Activated CD4-positive, alpha-beta memory T cell treated with anti-CD3 and anti-CD28 coated beads, Interleukin-2, amount 10 ng/mL, durations not matched to agents 7 days and 5 days (primary cell): ENCODE measurements at places on chromosomes 5 and 9. TPM values are rescaled to one million over a fixed set of nuclear protein-coding genes. Genes with fewer than 3 reads are reported as not detected.

DNA sequence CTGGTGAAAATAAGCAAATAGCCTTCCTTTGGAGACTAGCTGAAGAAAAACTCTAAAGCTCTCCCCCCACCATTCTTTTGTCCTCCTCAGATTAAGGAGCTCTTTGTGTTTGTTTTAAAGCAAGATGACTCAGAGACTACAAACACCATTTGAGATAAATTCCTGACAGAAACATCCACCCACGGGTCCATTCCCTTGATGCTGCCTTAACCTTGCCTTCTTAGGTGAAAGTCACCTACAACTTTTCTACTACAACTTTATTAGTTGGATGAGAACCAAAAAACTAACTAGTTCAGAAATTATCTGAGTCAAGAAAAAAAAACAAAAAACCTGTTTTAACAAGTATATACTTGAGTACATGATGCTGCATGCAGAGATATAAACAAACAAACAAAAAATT lies 831.1 kb downstream of the NR2F1-AS1 start:
- H3K27me3 ChIP-seq: no peaks in the 10 kb centered on the region
- no peaks in the 10 kb centered on the region for H3K4me1 ChIP-seq
- no peak for DNase-seq
- H3K36me3 ChIP-seq: no peaks in the 10 kb centered on the region

DNA sequence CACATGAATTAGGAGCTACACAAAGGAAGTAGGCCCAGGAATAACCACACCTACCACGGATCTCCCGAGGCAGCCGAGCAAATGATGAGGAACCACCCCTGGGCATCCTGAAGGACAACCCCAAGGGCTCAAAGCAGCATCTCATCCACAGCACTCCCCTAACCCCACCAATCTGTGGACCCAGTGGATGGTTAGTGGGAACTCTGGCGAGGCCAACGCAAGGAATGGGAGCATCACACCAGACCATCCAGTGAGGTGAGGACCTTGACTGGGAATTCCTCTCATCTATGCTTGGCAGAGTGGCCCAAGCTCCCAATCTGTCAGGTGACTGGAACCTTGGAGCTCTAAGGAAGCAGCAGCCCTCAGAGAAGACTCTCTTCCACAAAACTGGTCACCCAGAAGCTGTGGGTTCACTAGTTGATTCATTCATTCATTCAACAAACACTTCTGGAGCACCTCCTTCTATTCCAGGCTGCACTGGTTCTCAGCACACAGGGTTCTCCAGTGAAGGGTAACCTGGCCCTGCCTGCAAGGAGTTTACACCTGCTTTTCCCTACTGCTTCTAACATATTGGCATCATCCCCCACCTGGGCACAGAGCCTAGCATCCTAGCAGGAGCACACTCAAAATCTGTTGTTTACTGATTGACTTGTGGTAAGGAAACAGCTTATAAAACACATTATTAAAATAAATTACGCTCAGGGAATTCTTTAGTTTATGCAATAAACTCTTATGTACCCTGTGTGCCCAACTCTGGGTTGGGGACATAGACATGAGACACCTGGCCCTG lies 4.9 kb downstream of the ACSL6 start:
- no peak for DNase-seq
- H3K4me3 ChIP-seq: no peak overlapping the region
- H3K27ac ChIP-seq: no peak overlapping the region

- no peak for DNase-seq
- H3K4me3 ChIP-seq: no peak overlapping the region
- H3K4me1 ChIP-seq: no peaks in the 10 kb centered on the region
- no peaks in the 10 kb centered on the region for H3K27me3 ChIP-seq
- no peak overlapping the region for H3K27ac ChIP-seq
Measured at GRCh38 chr5:146291421-146292074, 47.1 kb upstream of the POU4F3 start.

GRCh38 chr5:147445090-147445489 lies 64.8 kb downstream of the DPYSL3 start:
- H3K36me3 ChIP-seq: no peaks in the 10 kb centered on the region
- H3K4me1 ChIP-seq: no peaks in the 10 kb centered on the region
- DNase-seq: no peak
- H3K4me3 ChIP-seq: no peak overlapping the region

- H3K27me3 ChIP-seq: no peaks in the 10 kb centered on the region
- peaks cover 63% of the 10 kb centered on the region for H3K36me3 ChIP-seq
- H3K4me1 ChIP-seq: peaks cover 41% of the 10 kb centered on the region
- peak overlapping the region; percentile 12 for H3K4me3 ChIP-seq
- peak overlapping the region; percentile 78 for H3K27ac ChIP-seq
Measured at GRCh38 chr9:5557606-5558587, 47.6 kb downstream of the PDCD1LG2 start.

- no peak for DNase-seq
- H3K4me1 ChIP-seq: peaks cover 80% of the 10 kb centered on the region
- no peaks in the 10 kb centered on the region for H3K27me3 ChIP-seq
- no peak overlapping the region for H3K4me3 ChIP-seq
Measured at GRCh38 chr9:120911295-120911837, 15.2 kb downstream of the TRAF1 start.

DNA sequence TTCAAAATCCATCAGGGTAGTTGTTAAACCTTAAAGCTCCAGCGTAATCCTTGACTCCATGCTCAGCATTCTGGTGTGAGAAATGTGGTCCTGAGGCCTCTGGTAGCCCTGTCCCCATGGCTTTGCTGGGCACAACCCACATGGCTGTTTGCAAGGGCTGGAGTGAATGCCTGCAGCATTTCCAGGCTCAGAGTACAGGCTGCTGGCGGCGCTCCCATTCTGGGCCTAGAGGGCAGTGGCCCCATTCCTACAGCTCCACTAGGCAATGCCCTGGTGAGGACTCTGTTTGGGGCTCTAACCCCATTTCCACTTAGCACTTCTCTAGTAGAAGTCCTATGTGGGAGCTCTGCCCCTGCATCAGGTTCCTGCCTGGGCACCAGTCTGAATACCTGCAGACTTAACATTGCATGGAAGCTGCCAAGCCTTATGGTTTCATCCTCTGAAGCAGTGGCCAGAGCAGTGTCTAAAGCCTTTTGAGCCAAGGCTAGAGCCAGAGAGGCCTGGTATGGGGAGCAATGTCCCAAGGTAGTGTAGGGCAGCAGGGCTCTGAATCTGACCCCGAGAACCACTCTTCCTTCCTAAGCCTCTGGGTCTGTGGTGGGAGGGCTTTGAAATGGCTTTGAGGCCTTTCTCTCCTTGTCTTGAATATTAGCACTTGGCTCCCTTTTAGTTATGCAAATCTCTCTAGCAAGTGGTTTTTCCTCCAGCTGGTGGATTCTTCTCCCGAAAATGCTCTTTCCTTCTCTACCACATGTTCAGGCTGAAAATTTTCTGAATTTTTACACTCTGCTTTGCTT lies 5.8 kb upstream of the ALDH1A1 start:
- H3K36me3 ChIP-seq: no peaks in the 10 kb centered on the region
- H3K4me1 ChIP-seq: no peaks in the 10 kb centered on the region
- H3K27me3 ChIP-seq: peaks cover 9% of the 10 kb centered on the region

GRCh38 chr9:108395421-108395820 lies 460.4 kb downstream of the ACTL7B start:
- no peak overlapping the region for H3K4me3 ChIP-seq
- H3K4me1 ChIP-seq: no peaks in the 10 kb centered on the region
- H3K27me3 ChIP-seq: no peaks in the 10 kb centered on the region
- no peak overlapping the region for H3K27ac ChIP-seq
- no peaks in the 10 kb centered on the region for H3K36me3 ChIP-seq

- H3K27ac ChIP-seq: no peak overlapping the region
- DNase-seq: no peak
- H3K4me1 ChIP-seq: no peaks in the 10 kb centered on the region
Measured at GRCh38 chr5:2253040-2253975, 370.6 kb upstream of the IRX4 start.

DNA sequence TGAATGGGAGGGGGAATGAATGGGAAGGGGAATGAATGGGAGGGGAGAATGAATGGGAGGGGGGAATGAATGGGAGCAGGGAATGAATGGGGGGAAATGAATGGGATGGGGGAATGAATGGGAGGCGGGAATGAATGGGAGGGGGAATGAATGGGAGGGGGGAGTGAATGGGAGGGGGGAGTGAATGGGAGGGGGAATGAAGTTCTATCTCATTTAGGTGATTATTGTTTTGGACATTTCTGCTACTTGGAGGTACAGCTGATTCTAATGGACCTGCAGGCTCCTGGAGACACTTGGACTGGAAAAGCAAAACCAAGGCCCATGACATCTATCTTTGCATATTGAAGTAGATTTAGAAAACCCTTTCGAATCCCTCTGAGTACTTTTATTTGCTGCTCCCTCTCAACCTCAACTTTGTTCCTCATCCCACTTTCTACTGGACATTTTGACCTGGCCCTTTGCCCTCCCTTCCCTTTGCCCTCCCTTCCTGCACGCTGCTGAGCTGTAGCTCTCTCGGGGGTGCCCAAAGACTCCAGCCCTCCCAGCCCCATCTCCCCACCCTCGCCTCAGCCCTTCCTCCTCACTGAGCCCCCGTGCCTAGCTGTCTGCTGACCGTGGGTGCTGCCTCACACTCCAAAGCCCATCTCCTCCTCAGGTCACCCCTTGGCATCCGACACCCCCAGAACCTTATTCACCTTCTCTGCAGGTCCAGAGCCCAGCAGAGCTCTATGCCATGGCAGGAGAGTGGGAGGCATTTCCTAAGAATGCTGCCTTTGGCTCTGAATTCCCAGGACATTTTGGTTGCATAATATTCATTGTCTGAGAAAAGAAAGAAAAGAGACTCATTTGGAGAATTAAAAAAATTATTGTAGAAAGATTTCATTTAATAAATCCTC lies 19.9 kb upstream of the LPCAT1 start:
- DNase-seq: peak; percentile 5
- no peak overlapping the region for H3K4me3 ChIP-seq
- H3K27ac ChIP-seq: no peak overlapping the region
- H3K27me3 ChIP-seq: no peaks in the 10 kb centered on the region
- no peaks in the 10 kb centered on the region for H3K4me1 ChIP-seq
- no peaks in the 10 kb centered on the region for H3K36me3 ChIP-seq

DNA sequence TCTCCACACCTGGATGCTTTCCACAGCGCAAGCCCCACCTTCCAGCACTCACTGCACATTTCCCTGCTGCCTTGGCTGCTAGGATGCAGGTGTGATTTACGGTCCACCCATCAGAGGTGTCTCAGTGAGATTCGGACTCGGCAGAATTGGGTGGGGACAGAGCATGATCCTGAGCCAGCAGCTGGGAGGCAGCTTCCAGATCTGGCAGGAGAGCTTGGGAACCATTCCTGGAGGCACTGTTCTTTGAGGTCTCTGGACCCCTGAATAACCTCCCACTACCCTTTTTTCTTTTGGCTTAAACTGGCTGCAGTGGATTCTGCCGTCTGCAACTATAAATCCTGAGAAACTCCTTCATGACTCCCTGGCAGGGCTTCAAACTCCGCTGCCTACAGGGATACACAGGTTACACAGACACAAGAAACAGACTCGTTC lies 99.6 kb upstream of the PHYKPL start:
- no peak overlapping the region for H3K27ac ChIP-seq
- peaks cover 2% of the 10 kb centered on the region for H3K4me1 ChIP-seq

- H3K27me3 ChIP-seq: peaks cover 9% of the 10 kb centered on the region
- no peaks in the 10 kb centered on the region for H3K4me1 ChIP-seq
- no peak overlapping the region for H3K4me3 ChIP-seq
- no peaks in the 10 kb centered on the region for H3K36me3 ChIP-seq
Measured at GRCh38 chr5:57445006-57445704, 37.5 kb downstream of the ACTBL2 start.

The TAF11L2 gene
- not detected for total RNA-seq

The CENPH gene
- 41.8 TPM for total RNA-seq

The FAM221B gene
- total RNA-seq: not detected

The GCNT4 gene
- 1.6 TPM for total RNA-seq

The CYFIP2 gene
- total RNA-seq: 354 TPM

The TXNDC15 gene
- total RNA-seq: 51.0 TPM

The FRMD3 gene
- 0.30 TPM for total RNA-seq

The DMRT3 gene
- total RNA-seq: not detected

The PCDHA13 gene
- total RNA-seq: not detected

The KCNN2 gene
- total RNA-seq: not detected

The DCTN4 gene
- 40.6 TPM for total RNA-seq

The SLC36A3 gene
- total RNA-seq: not detected

The FBXW2 gene
- total RNA-seq: 90.7 TPM

The HRH2 gene
- 13.7 TPM for total RNA-seq

The BSPRY gene
- total RNA-seq: 7.3 TPM
